Keratinocyte (primary cell): ENCODE measurements at places on chromosomes 6 and 20.

- DNase-seq, result no peak
Observed at GRCh38 chr6:34466242-34467185, 638 bp downstream of the PACSIN1 start.

DNA sequence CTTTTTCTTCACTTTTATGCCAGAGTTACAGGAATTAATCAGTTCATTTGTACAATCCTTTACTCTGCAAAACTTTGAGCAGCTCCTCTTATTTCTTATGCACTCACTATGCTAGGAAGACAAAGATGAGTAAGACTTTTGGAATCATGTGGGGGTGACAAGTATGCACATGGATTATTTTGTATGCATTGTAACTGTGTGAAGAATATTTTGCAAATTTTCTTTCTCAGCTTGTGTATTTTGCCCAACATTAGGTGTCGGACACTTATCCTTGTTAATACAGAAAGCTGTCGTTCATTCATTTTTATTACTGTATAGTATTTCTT lies 88.6 kb downstream of the PPP1R14C start:
- no peak for DNase-seq

- no peak for DNase-seq
Observed at GRCh38 chr6:50585441-50586330, 127.6 kb upstream of the TFAP2D start.

- DNase-seq, result no peak
Observed at GRCh38 chr6:150592377-150592995, 7.2 kb upstream of the PLEKHG1 start.

- no peak for DNase-seq
Observed at GRCh38 chr6:99187429-99187828, 162.0 kb downstream of the FAXC start.

GRCh38 chr20:35917077-35917476 lies 37.2 kb downstream of the SCAND1 start:
- no peak for DNase-seq

DNA sequence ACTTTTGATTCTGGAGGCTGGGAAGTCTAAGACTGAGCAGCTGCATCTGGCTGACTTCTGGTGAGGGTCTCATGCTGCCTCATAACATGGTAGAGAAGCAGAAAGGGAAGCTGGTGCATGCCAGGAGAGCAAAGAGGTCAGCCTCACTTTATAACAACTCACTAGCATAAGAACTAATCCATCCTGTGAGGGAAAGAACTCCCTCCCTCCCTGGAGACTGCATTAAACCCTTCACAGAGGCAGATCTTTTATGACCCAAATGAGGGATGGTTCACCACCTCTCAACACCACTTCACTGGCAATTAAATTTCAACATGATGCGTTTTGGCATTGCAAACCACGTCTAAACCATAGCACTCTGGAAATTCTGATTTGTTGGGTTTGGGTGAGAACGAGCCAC lies 33.9 kb downstream of the STXBP5 start:
- DNase-seq, result no peak

DNA sequence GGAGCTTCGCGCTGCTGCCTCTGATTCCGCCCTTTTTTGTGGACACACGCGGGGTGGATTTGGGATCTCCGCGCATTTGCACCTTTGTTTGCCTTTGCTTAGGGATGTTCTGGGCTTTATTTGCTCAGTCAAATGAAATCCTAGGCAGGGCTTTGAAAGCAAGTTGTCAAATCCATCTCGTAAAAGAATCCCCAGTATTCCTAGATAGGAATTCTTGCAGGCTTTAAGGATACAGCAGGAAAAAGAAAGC lies 453 bp downstream of the CEP57L1 start:
- DNase-seq, result no peak

DNA sequence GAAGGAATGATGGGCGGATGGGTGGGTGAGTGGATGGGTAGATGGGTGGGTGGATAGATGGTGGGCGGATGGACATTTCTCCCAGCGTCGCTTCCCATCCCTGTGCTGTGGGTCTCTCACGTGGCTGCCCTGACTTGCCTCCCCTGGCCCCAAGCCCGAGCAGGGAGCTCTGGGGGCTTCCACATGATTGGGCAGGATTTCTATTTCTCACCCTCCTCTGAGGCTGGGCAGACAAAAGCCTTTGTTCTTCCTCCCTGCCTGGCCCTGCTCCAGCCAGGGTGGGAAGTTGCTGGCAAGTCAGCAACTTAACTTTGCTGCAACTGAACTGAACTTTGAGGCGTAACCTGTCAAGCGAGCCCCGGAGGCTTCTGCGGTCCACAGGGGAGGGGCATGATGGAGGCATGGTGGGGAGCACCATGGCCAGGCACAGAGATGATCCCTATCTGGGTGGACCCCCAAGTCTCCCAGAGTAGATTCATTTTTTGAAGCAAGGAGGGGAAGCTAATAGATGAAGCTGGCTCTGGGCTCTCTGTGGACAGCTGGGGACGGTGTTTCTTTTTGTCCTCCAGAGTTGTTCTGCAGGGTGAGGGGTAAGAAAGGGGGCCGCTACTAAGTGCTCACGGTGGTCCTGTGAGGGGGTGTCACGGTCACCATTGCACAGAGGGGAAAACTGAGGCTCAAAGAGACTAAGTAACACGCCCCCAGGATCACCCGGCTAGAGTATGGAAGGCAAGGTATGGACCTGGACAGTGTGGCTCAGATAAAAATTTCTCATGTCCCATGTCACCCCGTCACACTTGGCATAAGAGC lies 140.1 kb downstream of the CEBPB start:
- DNase-seq, result no peak

DNA sequence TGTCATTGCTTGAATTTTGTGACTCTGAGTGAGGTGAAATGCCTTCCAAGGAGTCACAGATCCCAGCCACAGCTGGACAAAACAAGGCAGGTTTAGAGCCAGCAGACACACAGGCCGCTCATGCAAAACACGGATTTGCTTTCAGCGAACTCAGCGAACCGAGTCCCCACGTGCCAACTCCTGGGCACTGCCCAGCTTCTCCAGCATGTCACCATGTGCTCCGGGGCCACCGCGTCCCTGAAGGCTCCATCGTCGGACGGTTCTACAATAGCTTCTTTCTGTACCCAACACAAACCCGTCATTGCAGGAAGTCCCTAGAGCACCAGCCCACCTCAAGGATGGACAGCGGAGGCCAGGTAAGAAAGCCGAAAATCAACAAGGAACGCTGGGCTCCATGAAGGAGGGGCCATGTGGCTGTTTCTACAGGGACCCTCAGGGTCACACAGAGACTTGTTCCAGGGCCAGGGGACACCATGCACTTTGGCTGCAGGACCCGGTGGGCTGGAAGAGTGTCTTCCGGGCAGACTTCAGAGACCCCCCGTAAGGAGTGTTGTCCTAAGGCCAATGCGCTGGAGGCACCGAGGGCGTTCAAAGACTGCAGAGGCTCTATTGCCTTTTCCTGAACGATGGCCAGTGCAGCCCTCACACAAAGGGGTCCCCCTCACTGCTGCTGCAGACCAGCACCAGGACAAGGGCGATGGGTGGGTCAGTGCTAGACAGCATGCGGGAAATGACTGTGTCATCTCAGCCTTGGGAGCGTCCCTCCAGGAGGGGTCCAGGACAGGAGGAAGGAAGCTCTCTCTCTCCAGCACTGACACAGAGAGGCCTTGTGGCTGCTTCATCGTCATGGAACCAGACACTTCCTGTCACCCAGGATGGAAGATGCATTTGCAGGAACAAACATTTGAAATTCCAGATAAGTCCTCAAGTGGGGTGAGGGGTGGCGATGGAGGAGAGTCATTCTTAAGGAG lies 19.8 kb downstream of the DACT2 start:
- no peak for DNase-seq

- no peak for DNase-seq
Observed at GRCh38 chr6:44508646-44509045, 121.1 kb downstream of the CDC5L start.

GRCh38 chr20:49747707-49748524 lies 34.2 kb upstream of the B4GALT5 start:
- no peak for DNase-seq

- DNase-seq, result no peak
Observed at GRCh38 chr6:15661853-15662325, 939 bp downstream of the DTNBP1 start.

DNA sequence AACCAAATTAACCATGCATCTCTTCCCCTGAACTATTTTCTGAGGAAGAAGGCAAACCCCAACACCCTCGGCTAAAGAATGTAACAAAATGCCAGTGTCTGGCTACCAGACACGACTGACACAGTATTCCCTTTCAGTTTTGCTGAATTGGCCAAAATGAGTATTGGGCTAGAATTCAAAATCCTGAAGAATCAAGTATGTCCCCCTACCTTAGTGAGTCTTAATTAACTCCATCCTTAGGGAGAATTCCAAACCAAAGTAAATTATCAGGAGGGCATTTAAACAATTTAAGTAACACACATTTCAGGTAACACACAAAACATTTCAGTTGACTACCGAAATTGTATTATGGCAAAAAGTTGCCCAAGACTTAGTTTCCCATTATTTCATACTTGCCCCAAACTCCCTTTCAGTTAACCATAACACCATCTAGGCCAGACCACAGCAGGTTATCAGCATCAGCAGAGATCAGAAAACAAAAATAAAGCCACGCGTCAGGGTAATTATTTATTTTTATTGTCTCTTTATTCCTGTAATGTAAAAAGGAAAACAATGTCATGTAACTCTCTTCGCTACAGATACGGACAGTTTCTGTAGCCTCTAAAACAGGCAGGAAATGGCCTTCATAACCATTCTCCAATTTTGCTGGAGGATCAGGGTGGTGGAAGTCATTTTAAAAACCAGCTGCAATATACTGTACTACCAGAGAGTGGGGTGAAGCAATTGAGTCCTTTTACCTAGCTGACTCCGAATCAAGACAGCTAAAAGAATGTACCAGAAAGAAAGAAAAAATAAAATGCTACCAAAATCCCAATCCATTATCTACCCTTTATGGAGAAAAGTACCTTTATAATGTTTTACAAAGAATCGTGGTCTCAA lies 1.9 kb downstream of the SNX5 start:
- DNase-seq, result no peak
